Stimulated activated CD4-positive, alpha-beta T cell treated with anti-CD3 and anti-CD28 coated beads, Interleukin-2, amount 100 ng/mL, for 24 hours (primary cell): ENCODE measurements at places on chromosomes 3 and 15.

DNA sequence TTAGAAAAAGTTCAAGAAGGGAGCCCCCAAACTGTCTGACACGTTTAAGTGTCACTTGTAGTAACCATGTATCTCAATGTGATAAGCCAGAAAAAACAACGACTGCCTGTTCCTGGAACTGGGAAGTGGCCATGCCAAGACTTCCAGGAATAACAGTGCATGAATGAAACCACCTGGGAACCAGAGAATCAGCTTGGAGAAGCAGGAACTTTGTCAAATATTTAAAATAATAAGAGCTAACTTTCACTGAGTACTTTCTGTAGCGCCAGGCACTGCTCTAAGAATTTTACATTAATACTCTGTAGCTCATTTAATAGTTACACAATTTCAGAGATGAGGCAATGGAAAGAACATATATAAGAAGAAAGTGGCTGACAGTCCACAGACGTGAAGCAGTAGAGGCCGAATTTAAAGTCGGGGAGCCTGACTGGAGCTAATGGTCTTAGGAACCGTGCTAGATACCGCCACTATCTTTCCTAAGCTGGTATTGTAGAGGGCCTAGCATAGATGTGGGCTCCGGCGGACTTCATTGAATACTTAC, 876 bp downstream of the PLSCR1 start:
- DNase-seq: no peak

DNA sequence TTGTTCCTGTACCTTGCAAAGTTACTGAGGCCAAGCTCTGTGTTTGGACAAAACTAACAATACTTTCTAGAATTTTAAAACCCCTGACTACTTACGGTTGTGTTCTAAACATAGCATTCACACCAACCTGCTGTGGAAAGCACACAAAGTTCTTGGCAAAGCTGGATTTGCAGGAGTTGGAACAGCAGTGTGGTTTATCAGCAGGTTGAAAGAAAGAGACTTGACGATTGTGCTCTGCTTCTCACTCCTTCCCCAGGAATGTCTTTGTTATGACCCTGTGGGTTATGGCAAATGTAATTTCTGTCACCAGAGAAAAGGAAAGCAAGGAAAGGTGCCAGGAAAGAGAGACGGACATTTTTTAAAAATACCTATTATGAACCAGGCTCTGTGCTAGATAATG, 165.5 kb upstream of the TGFBR2 start:
- DNase-seq: no peak

GRCh38 chr3:140443806-140444205, 234.1 kb upstream of the TRIM42 start:
- DNase-seq: no peak

DNA sequence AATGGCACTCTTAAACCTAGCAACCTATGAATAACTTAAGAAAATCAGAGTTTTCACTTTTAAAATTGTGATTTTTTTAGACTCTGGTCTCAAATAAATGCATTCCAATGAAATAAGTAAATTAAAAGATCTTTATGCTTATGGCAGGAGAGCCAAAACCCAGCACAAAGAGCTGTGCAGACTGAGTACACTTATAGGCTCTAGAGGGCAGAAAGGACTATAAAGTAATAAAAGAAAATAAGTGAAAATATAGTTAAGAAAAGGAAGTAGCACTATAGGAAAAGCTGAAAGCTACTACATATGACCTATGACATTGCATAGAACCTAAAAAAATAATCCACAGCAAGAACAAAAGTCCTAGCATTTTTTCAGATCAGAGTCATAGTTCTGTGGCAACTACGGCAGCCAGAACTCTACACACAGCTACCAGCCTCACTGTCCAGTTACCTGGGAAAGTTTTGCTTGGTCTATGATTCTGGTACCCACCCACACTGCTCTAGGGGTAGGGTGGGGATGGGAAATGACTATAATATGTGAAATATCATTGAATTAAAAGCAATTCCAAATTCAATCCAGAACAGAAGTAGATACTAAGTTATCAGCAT, 30.5 kb downstream of the CLASP2 start:
- DNase-seq: no peak

DNA sequence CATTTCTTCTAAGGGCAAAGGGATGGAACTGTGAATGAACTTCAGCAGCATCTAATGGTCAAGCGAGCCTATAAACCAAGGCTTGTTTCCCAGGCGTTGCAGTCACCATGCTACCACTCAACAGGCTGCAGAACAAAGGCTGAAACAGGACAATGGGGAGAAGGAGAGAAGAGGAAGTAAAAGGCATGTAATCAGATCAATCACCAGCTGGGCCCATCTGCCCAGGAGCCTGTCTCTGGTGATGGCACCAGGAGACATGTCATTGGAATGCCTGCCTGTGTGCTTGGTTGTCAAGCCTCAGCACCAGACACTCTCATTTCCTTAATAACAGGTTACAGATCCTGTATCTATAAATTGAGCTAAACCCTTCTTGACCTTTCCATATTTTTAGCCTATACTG, 81.7 kb upstream of the UMPS start:
- no peak for DNase-seq
